Vagina (tissue), 2 donors: ENCODE measurements at places on chromosomes 5 and 9. TPM values are rescaled to one million over a fixed set of nuclear protein-coding genes. Genes with fewer than 3 reads are reported as not detected.

- no peaks in the 10 kb centered on the region for H3K36me3 ChIP-seq
- H3K27me3 ChIP-seq, result no peaks in the 10 kb centered on the region
- no peak overlapping the region for H3K4me3 ChIP-seq
- DNase-seq, result no peak
These were observed 251.7 kb downstream of the PIK3R1 start for GRCh38 chr5:68467208-68467607.

TAF11L10 gene
- total RNA-seq, result not detected

CER1 gene
- not detected for total RNA-seq

- no peak overlapping the region for H3K4me3 ChIP-seq
- no peak overlapping the region for H3K27ac ChIP-seq
- no peaks in the 10 kb centered on the region for H3K36me3 ChIP-seq
- H3K4me1 ChIP-seq, result no peaks in the 10 kb centered on the region
- no peaks in the 10 kb centered on the region for H3K27me3 ChIP-seq
These were observed 228.7 kb downstream of the ADAMTS6 start for GRCh38 chr5:65252977-65253376.

- no peaks in the 10 kb centered on the region for H3K36me3 ChIP-seq
- H3K4me3 ChIP-seq, result no peak overlapping the region
- peaks cover 20% of the 10 kb centered on the region for H3K4me1 ChIP-seq
- H3K27me3 ChIP-seq, result no peaks in the 10 kb centered on the region
- no peak for DNase-seq
These were observed 64.9 kb downstream of the SECISBP2 start for GRCh38 chr9:89383030-89383720.

GRCh38 chr5:58505971-58506640 is 14.9 kb downstream of the GAPT start:
- H3K4me3 ChIP-seq, result no peak overlapping the region
- H3K27me3 ChIP-seq, result no peaks in the 10 kb centered on the region
- no peaks in the 10 kb centered on the region for H3K36me3 ChIP-seq
- H3K27ac ChIP-seq, result no peak overlapping the region
- no peak for DNase-seq

DNA sequence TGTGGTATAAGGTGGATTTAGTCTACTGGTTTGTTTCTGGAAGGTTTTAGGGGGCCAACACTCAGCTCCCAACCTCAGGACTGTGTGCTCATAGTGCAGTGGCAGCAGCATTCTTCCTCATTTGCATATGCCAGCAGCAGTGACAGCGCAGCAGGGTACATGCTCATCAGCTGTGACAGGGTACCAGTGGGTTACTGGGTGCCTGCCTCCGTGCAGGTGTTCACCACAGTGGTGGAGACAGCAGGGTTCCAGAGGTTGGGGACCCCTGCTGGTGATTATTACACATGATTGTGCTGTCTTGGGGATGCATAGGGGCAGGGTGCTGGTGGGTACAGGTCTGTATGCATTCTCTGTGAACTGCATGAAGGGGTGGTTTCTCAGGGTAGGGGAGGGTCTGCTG is 45.5 kb upstream of the IFNE start:
- H3K4me3 ChIP-seq, result no peak overlapping the region
- DNase-seq, result no peak
- H3K4me1 ChIP-seq, result no peaks in the 10 kb centered on the region
- no peaks in the 10 kb centered on the region for H3K27me3 ChIP-seq

DNA sequence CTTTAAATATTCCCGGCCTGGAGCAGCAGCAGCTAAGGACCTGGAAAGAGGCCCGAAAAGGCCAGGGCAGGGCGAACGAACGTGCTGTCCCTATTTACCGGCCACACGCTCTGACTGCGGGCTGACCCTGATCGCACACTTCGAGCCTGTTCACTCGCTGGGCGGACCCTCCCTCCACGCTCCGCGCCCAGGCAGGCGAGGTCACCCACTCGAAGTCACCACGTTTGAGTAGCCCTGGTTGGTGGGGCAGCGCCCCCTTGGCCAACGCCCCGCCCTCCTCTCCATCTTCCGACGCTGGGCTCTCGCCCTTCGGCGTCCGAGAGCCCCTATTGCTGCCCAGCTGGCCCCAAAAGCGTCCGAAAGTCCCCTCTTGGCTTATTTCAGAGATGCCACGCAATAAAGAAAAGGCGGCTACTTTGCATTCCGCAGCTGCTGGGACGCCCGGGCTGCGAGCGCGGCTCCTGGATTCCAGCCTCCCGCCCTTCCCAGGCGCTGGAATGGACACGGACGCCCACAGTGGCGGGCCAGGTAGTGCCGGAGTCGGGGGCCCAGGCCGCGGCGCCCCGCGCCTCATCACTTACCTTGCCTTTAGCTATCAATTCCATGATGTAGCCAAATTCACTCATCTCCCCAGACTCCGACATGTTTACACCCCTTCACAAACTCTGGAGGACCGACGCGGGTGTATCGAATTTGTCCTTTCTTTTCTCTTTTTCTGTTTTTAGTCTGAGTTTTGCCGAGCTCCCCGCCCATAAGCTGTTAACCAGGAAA is 9.9 kb upstream of the TRIM36 start:
- DNase-seq, result no peak
- peak overlapping the region; percentile 14 for H3K27ac ChIP-seq
- H3K4me1 ChIP-seq, result peaks cover 16% of the 10 kb centered on the region
- H3K4me3 ChIP-seq, result peak overlapping the region; percentile 42
- H3K27me3 ChIP-seq, result peaks cover 9% of the 10 kb centered on the region
- no peaks in the 10 kb centered on the region for H3K36me3 ChIP-seq

GFI1B gene
- total RNA-seq, result not detected

GRCh38 chr9:133709015-133709611 is 29.0 kb downstream of the SARDH start:
- no peak overlapping the region for H3K27ac ChIP-seq
- H3K36me3 ChIP-seq, result no peaks in the 10 kb centered on the region

ANGPTL2 gene
- 65.8 TPM for total RNA-seq

DNA sequence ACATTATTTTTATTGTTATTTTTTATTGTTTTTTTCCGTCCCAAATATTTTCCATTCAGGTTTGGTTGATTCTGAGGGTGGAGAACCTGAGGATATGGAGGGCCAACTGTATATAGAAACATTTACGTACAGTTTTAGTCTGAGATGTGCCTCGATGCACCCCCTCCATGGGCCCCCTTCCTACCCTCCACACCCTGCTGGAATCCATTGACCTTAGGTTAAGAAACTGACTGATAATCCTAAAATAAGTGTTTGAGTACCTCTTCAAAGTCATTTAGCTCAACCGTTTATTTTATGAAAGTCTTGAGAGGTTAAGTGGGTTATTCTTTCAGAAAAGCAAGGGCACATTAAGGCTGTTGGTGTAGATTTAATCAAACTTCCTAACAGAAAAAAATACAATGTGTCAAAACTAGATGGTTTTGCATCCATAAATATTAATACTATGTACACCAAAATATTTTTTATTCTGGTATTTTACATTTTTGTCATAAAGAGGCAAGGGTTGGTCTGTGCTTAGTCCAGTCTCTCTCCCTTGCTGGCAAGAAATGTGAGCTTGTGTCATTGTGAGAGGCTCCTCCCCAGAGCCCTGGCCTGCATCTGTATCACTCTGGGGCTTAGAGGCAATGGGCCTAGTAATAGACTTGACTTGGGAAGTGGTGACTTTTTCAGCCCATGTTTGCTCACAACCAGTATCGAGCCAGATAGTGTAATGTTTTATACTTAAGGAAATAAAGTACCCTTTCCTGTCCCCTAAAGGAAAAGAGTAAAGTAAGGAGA is 15.7 kb downstream of the MTRR start:
- no peaks in the 10 kb centered on the region for H3K4me1 ChIP-seq
- H3K4me3 ChIP-seq, result no peak overlapping the region
- H3K27ac ChIP-seq, result no peak overlapping the region
- no peak for DNase-seq
- H3K36me3 ChIP-seq, result peaks cover 61% of the 10 kb centered on the region

INSL6 gene
- total RNA-seq, result not detected

- no peak for DNase-seq
- no peak overlapping the region for H3K27ac ChIP-seq
- H3K27me3 ChIP-seq, result no peaks in the 10 kb centered on the region
- H3K4me3 ChIP-seq, result no peak overlapping the region
- no peaks in the 10 kb centered on the region for H3K4me1 ChIP-seq
These were observed 109.0 kb downstream of the ATP10B start for GRCh38 chr5:160743027-160743426.

DNA sequence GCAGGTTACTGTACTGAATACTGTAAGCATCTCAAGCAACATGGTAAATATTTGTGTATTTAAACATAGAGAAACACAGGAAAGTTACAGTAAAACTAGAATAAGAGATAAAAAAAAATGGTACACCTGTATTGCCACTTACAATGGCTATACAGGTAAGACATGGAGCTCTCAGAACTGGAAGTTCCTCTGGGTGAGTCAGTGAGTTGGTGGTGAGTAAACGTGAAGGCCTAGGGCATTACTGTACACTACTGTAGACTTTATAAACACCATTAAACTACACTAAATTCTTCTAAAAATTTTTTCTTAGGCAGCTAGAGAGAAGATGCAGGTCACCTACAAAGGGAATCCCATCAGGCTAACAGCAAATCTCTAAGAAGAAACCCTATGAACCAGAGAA is 872.9 kb downstream of the TAF11L14 start:
- DNase-seq, result no peak
- H3K27ac ChIP-seq, result no peak overlapping the region
- no peaks in the 10 kb centered on the region for H3K27me3 ChIP-seq
- no peaks in the 10 kb centered on the region for H3K36me3 ChIP-seq
- no peaks in the 10 kb centered on the region for H3K4me1 ChIP-seq

DNA sequence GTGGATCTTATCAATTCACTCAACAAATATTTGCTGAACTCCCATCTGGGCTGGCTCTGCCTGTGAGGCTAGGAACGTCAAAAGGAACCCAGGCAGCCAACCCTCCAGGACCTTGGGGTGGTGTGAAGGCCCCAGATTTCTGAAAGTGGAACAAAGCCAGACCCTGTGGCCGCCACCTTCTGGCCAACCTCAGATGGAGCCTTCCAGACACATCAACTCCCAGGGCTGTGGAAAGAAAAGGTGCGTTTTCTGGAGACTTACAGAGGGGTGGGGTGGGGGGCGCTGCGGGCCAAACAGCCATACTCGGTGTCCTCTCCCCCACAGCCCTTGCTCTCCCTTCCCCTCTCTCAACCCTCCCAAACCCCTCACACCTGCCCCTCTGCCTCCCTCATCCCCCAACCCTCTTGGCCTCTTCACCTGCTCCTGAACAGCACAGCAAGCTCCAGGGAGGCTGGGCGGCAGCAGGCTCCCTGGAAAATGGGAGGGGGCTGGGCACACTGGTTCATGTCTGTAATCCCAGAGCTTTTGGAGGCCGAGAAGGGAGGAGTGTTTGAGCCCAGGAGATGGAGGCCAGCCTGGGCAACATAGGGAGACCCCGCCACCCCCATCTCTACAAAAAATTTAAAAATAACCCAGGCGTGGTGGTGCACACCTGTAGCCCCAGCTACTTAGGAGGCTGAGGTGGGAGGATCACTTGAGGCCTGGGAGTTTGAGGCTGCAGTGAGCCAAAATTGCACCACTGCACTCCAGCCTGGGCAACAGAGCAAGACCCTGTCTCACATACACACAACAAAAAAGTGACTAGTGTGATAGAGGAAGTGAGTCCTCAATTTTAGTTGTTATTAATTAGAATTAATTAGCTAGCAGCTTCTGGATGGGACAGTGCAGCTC is 45.0 kb upstream of the PRRC2B start:
- no peak overlapping the region for H3K4me3 ChIP-seq
- no peaks in the 10 kb centered on the region for H3K36me3 ChIP-seq

SLCO4C1 gene
- not detected for total RNA-seq

GRCh38 chr9:16664211-16664610 is 206.3 kb downstream of the BNC2 start:
- H3K4me1 ChIP-seq, result no peaks in the 10 kb centered on the region
- DNase-seq, result no peak

GAPT gene
- total RNA-seq, result not detected

GRCh38 chr9:95840074-95840473 is 35.4 kb upstream of the ERCC6L2 start:
- no peaks in the 10 kb centered on the region for H3K36me3 ChIP-seq
- DNase-seq, result no peak
- H3K4me1 ChIP-seq, result peaks cover 8% of the 10 kb centered on the region

DNA sequence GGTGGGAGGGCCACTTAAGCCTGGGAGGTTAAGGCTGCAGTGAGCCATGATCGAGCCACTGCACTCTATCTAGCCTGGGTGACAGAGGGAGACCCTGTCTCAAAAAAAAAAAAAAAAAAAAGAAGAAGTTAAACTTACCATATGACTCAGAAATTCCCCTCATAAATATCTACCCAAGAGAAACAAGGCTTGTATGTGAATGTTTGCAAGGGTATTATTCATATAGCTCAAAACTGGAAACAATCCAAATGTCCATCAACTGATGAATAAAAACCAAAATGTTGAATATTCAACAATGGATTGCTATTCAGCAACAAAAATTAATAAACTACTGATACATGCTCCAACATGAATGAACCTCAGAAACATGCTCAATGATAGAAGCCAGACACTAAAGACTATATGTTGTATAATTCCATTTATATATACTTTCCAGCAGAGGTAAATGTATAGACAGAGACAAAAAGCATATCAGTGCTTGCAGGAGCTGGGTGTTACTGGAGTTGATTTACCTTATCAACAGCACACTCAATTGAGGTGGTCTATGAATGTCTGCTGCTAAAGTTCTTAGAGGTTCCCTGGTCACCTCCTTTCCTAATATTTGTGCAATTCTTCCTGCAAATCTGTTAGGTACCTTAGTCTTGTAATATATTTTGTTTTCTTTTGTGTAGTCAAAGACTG is 5.3 kb upstream of the SREK1 start:
- H3K4me3 ChIP-seq, result no peak overlapping the region
- no peaks in the 10 kb centered on the region for H3K27me3 ChIP-seq
- peaks cover 7% of the 10 kb centered on the region for H3K4me1 ChIP-seq
- DNase-seq, result no peak

DNA sequence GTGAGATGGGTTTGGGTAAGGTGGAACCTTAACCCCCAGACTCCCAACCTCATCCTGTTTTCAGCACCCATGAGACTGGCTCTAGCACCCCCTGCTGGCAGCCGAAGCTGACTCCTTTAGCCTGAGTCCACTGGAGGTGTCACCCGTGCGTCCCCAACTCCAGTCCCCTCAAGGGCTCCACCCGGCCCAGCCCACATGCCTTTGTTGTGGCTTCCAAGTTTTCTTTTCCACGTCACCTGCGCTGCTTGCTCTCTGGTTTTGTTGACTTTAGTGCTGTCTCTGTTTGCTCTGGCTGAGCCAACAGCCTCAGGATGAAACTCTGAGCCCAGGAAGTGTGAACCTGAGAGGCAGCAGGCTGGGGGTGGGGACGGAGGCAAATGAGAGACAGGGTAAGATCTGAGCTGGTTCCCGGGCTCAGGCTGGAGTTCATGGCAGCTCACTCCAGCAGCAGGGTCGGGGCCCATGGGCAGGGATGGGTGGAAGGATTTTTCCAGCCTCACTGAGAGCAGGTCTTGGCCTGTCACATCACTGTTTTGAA is 13.2 kb upstream of the AQP7 start:
- H3K4me3 ChIP-seq, result no peak overlapping the region
- H3K36me3 ChIP-seq, result no peaks in the 10 kb centered on the region
- no peak for DNase-seq
- no peaks in the 10 kb centered on the region for H3K27me3 ChIP-seq
- peak overlapping the region; percentile 31 for H3K27ac ChIP-seq

GRCh38 chr5:82808960-82809359 is 268.2 kb downstream of the TMEM167A start:
- no peak for DNase-seq
- no peaks in the 10 kb centered on the region for H3K36me3 ChIP-seq

STARD4 gene
- 18.9 TPM for total RNA-seq
